ENCODE measurements at places on chromosomes 7 and 10.

- DNase-seq = no peak
These were observed 79.8 kb downstream of the CHN2 start for GRCh38 chr7:29274146-29275017.

DNA sequence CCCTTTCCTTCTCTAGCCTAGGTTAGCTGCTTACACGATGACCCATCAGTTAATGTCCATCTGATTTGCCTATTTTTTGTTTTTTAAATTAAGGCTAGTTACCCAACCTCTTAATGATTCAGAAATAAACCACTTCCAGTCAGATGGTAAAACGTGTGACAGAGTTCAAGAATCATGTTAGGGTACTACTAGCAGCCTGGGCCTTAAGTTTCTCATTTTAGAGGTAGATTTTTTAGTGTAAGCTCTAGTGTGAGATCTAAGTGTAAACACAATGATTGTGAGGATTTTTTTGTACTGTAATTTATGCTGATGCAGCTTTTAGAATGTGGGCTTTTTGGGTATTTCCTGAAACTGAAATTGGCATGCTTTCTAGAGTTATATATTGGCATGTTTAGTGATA is 130.0 kb downstream of the CDK14 start:
- DNase-seq = no peak

GRCh38 chr10:22693371-22693784 is 21.0 kb downstream of the PIP4K2A start:
- no peak for DNase-seq

DNA sequence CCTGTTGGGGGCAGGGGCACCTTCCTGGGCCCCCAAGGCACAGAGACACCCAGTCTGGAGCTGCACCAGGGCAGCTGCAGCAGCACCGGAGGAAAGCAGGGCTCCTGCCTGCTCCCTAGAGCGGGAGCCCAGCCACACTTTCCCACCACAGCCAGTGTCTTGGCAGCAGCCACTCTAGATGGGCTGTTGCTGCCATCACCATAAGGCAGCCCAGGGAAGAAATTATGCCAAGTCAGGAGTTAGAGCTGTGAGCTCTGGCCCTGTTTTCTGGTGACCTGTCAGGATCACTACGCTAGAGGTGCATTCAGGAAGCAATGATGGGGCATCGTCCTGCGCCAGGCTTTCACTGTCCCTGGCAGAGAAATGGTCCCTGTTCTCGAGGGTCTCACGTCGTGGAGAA is 38.0 kb upstream of the ZNRF2 start:
- DNase-seq = no peak

GRCh38 chr7:158751199-158751598 is 46.6 kb upstream of the NCAPG2 start:
- no peak for DNase-seq

GRCh38 chr7:21238400-21239116 is 189.3 kb upstream of the SP4 start:
- no peak for DNase-seq

DNA sequence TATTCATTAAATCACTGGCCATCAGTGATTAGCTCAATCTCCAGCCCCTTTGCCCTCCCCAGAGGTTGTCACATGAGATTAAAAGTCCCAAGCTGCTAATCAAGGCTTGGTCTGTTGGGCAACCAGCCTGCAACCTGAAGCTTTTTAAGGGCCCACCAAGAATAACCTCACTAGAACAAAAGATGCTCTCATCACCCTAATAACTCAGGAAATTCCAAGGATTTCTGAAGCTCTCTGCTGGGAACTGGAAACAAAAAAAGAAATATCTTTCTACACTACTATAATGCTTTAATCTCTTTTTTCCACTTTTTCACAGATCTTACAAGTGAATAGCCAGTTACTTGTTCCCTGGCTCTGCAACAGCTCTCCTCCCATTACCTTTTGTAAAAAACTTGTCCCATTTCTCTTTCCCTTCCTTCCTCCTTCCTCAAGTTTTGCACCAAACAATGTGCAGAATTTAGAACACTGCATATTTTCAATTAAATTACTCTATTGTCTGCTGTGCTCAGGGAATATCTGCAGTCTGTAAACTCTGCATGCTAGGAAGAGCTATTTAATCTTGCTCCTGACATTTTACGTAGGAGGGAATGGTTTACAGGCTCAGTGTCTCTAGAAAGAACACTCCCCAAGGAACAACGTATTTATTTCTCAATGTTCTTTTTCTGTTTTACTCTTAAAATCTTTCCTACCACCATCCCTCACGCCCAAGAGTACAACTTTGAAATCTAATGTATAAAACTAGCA is 169.1 kb downstream of the IMMP2L start:
- DNase-seq = no peak

DNA sequence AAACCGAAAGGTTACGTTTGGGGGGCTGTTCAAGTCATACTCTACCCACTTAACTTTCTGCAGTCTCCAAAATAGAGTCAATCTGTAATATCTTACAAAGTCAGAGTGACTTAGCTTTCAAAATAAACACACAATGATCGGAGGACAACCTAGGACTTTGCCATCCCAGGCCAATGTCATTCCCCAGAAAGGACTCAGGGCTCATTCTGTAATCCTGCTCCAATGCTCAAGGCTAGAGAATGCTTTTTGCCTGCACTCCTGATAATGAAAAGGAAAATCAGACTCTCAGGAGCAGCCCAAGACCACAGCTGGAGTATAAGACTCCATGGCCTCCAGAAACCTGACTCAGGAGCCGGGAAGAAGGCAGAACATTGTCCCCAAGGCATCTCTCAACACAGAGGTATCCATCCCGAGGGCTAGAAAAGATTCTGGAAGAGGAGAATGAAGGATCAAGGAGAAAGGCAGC is 28.5 kb upstream of the ASCC1 start:
- no peak for DNase-seq

DNA sequence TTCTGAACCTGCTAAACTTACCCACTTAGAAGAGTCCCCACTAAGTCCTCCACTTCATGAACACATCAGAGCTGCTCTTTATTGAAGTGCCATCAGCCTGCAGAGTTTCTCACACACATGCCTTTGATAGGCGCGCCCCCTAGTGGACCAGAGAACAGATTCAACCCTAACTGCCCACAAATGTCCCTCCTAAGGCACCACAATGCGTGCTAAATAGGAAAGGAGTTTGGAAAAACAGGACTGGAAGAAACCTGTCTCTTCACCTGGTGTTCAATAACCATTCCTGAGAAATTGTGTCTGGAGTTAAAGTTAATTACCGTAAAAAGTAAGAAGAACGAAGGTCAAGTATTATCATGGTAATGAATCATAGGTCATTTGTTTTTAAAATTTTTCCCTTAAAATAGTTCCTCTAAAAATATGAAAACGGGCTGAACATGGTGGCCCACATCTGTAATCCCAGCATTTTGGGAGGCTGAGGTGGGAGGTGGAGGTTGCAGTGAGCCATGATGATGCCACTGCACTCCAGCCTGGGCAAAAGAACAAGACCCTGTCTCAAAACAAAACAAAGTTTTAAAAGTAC is 249.7 kb downstream of the ELMO1 start:
- peak; percentile 64 for DNase-seq

GRCh38 chr10:458421-458851 is 231.0 kb downstream of the DIP2C start:
- DNase-seq = no peak

GRCh38 chr10:23001901-23002516 is 74.2 kb downstream of the ARMC3 start:
- no peak for DNase-seq

DNA sequence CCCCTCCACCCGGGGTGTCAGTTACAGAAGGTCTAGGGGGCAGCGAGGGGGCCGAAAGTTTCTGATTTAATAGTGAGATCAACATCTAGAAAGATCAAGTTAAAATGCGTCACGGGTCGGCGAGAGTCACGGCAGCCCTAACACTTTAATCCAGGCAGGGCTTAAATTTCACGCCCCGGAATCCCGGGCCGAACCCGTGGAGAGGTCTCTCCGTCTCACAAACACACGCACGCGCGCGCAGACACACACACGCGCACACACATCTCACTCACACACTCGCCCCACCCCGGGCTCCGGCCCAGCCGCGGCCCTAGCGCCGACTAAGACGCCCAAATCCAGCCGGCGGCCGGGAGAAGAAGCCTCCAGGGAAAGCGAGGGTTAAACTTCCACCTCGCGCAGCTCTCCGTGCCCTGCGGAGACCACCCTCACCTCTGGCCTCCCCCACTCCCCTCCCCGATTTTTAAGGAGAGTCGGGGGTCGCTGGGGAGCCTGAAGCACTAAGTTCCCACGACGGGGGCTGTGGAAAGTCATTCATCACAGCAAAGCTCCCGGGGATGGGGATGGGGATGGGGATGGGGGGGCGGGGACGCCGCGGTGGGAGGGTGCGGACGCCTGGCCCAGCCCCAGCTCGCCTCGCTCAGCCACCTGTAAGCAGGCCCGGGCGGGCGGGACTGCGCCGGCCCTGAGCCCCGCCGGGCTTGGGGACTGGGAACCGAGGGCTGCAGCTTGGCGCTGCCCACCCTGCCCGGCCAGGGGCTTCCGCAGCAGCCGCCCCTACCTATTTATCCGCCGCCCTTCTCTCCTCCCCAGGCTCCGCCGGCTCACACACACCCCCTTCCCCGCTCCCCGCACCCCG is 1.6 kb downstream of the PDGFA start:
- DNase-seq = no peak

DNA sequence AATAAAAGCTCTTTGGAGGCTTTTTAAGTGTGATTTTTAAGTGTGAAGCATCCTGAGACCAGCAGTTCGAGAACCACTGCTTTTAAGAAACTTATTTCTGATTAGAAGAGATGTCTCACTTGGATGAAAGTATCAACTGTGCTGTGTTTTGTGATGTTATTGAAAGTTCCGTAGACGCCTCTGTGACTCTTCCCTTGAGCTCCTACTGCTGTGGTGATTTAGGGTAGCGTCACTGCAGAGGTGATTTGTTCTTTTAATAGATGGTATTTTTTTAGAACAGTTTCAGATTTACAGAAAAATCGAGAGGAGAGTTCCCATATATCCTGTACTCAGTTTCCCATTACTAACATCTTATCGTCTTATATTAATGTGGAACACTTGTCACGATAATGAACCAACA is 29.5 kb downstream of the FBH1 start:
- no peak for DNase-seq

DNA sequence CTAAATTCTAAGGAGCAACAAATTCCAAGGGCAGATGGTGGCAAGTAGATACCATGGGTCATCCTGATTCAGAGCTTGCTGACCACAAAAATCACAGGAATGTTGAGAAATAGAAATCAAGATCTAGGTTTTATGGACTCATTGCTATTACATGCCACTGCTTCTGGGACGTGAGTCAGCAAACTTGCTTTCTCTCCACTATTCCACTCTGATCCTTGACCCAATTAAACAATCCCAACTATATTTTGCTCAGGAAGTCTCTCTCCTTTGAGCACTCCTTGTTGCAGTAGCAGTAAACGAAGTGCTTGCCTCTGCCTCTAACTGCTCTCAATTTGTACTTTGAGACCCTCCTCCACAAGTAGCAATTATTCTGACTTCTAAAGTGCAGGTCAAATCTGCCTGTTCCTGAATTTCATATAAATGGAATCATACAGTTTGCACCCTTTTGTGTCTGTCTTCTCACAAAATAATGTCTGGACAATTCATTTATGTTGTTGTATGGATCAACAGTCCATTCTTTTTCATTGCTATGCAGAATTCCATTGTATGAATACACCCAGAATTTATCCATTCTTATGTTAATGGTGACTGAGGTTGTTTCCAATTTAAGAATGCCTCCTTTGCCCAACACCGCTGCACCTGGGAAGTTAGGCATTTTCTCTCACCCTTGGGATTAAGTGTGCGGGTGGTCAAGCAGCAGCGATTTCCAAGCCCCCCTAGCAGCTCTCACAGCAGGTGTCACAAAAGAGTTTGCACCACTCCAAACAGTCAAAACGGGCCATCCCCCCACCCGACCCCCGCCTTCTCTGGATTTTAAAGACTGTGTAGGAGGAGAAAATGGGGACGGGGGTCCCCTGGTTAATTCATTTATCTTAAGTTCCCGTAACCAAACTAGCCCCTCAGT is 35.9 kb downstream of the ACSM6 start:
- no peak for DNase-seq

DNA sequence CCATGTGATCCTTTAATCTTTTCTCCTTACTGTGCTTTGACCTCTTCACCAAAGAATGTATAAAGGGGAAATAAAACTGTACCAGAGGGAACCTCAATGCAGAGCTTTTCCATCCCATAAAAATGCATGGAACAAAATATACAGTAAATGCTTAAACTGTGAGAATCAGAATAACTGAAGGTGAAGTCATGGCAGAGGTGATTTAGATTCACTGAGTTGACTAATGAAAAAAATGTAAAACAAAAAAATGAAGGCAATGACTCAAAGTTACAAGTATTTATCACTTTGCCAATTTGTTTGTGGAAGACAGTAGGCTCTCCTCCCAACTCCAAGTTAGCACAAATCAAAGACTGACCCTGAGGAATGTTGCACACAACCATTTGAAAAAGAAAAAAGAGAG is 1331.6 kb upstream of the SORCS1 start:
- no peak for DNase-seq

- DNase-seq = no peak
These were observed 118.3 kb upstream of the ZNF438 start for GRCh38 chr10:31149835-31150512.

DNA sequence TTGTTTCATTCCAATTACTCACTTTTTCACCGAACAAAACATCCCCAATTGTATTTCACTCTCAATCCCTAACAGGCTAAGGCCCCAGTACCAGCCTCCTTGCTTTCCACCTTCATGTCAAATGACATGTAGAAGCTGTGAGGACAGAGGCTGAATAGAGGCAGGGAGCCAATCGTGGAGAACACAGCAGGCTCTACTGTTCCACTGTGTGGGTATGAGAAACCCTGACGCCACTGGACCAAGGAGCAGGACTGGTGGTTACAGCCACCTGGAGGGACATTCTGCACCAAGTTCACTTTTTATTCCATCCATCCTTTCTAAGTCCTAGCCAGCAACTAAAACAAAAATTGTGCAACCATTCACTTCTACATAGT is 502.8 kb downstream of the SORCS1 start:
- DNase-seq = no peak

GRCh38 chr7:55309040-55309991 is 55.8 kb upstream of the LANCL2 start:
- DNase-seq = peak; percentile 40

DNA sequence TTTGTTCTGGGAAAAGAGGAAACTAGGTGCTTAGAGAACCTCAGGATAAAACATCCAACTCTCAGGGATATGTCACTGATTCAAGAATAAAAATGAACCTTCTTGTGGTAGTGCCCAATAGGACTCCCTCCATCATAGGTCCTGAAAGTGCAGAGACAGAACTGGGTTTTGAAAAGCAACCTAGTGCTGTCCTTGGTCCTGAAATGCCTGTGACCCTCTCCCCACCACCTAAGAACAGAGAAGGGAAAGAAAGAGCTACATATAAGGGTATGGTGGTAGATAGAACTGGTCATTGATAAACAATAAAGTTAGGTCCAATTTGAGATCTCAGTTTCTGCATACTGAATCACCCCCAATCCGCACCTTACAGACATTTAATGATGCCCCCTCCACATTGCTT is 953.3 kb downstream of the XPNPEP1 start:
- no peak for DNase-seq

GRCh38 chr7:51129527-51130472 is 186.8 kb downstream of the COBL start:
- no peak for DNase-seq

- no peak for DNase-seq
These were observed 239.5 kb upstream of the FOXP2 start for GRCh38 chr7:114175125-114175524.

All from activated CD4-positive, alpha-beta T cell treated with anti-CD3 and anti-CD28 coated beads for 24 hours (primary cell).